ENCODE measurements at places on chromosomes 1 and 21.
A peak's percentile ranks its signal among the peaks of the same experiment; 100 is the strongest.

DNA sequence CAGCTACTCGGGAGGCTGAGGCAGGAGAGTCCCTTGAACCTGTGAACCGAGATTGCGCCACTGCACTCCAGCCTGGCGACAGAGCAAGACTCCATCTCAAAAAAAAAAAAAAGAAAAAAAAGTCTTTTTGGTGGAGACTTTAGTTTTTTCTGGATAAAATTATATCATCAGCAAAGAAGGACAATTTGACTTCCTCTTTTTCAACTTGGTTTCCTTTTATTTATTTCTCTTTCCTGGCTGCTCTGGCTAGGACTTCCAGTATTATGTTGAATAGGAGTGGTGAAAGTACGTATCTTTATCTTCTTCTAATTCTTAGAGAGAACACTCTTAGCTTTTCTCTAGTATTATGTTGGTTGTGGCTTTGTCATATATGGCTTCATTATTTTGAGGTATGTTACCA lies 130.8 kb downstream of the PCBP3 start:
- no peak for DNase-seq

DNA sequence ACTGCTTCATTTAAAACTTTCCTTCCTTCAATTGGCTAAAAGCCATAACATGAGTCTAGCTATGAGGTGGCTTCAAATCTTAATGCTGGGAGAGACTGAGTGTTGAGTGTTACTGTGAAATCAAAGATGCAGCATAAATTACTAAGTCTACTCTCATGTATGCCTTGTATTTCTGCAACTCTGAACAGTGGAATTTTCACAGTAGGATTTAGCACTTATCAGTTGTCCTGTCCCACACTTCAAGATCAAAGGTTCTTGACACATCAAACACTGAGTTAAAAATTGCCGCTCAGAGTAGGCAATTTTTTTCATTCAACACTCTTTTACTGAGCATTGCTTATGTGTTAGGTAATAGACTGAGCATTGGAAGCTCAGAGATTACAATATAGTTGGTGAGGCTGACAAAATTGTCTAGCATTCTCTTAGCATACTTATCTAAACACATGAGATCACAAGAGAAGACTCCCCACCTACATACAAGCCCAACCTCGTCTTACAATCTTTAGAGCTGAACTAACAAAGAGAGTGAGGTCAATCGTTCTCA lies 56.4 kb upstream of the ADORA3 start:
- DNase-seq = no peak

DNA sequence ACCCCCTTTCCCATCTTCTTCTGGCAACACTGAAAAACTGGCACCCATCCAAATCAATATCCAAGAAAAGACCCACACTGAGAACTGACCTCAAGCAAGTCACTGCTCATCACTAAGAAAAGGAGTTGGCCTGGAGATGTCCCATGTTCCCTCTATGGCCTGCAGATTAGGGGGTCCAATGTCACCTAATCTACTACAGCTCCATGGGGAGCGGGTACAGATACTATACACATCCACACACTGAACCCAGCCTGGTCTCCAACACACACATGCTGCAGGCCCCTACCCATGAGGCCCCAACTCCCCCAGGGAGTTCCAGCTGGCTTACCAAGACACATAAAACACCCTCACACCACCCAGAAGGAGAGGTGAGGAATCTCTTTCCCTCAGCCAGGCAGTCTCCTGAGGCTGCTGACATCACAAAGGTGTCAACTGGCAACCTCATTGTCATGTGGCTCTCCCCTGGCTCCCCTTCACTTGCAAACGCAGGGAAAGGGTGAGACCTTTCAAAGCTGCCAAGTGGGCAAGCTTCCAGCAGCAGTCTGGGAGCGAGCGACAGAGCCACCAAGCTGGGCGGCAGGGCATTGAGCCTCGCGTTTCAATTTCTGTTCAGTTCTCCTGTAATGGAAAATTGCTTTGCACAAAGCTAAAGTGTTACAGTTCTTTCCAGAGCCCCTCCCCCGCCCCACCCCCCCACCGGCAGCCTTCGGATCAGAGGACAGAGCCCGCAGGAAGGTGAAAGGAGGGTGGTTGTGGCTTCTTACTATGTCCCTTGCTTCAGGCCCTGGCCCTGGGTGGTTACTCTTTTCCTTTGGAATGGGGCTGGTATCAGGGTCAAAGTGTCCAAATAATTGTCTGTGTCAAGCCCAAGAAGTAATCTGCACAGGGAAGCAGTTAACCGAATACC lies at the start of gene LRRC52:
Gene LRRC52 (plus strand): TSS at position 469 of the 907 bp plus-strand sequence. CDS start 297 bp downstream, at position 766.
- DNase-seq = no peak

GRCh38 chr1:219812491-219813203 lies 115.7 kb downstream of the SLC30A10 start:
- no peak for DNase-seq

DNA sequence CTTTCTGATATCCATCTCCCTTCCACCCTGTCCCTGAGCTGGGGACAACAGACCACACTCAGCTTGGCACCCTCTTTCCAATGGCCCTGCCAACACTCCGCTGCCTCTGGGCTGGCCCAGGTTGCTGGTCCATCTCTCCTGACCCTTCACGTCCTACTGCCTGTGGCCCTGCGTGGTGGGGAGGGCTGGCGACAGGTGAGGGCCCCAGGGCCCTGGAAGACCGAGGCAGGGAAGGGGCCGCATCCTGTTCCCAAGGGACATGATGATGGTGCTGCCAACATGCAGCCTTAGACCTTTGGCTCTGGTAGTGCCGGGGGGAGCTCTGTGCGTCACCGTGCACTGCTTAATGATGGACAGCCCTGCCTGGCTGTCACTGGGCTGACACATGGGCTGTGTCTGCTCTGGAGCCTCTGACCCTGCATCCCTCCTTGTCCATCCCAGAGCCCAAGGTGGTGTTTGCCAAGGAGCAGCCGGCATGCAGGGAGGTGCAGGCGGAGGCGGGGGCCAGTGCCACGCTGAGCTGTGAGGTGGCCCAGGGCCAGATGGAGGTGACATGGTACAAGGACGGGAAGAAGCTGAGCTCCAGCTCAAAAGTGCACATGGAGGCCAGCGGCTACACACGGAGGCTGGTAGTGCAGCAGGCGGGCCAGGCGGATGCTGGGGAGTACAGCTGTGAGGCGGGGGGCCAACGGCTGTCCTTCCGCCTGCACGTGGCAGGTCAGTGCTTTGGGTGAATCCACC lies 65.2 kb downstream of the OBSCN start:
- no peak for DNase-seq

DNA sequence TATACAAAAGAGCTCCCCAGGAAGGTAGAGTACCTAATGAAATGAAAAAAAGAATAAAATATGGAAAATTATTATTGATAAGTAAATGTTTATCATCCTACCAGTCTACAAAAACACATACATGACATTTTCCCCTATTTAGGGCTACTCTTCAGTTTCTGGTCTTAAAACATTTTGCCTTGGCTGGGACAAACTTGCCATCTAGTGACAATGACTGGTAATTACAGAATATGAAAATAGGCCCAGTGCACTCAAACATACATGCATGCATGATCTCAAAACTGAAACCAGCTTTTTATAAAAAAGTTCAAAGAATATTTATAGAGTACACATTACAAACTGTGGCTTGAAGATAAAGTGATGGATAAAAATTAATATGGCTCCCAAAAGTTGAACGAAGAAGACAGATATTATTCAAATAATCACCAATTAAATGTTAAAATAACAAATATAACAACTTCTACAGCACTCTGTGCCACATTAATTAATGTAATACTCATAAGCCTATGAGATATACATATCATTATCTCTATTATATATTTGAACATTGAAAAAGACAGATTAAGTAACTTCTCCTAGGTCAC lies 10.5 kb upstream of the RNPC3 start:
- no peak for DNase-seq

GRCh38 chr1:40032240-40032891 lies 8.2 kb upstream of the CAP1 start:
- peak; percentile 11 for DNase-seq

DNA sequence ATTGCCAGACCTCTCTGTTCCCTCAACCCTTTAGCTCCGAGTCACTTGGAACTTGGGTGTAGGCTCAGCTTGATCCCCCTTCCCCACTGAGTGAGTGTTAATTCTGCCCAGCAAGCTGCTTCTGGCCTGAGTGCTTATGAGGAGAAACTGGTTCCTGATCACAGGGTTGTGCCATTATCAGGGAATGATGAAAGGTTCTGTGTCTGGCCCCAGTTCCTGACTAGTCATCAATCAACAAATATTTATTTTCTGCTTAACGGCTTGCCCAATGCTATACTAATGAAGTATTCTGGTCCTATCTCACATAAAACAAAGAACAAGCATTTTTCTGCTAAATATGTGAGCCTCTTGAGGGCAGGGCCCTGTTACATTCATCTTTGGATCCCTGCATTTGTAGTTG lies 20.8 kb downstream of the CC2D1B start:
- DNase-seq = no peak

- no peak for DNase-seq
Observed at GRCh38 chr1:59672851-59673572, 141.7 kb upstream of the HOOK1 start.

DNA sequence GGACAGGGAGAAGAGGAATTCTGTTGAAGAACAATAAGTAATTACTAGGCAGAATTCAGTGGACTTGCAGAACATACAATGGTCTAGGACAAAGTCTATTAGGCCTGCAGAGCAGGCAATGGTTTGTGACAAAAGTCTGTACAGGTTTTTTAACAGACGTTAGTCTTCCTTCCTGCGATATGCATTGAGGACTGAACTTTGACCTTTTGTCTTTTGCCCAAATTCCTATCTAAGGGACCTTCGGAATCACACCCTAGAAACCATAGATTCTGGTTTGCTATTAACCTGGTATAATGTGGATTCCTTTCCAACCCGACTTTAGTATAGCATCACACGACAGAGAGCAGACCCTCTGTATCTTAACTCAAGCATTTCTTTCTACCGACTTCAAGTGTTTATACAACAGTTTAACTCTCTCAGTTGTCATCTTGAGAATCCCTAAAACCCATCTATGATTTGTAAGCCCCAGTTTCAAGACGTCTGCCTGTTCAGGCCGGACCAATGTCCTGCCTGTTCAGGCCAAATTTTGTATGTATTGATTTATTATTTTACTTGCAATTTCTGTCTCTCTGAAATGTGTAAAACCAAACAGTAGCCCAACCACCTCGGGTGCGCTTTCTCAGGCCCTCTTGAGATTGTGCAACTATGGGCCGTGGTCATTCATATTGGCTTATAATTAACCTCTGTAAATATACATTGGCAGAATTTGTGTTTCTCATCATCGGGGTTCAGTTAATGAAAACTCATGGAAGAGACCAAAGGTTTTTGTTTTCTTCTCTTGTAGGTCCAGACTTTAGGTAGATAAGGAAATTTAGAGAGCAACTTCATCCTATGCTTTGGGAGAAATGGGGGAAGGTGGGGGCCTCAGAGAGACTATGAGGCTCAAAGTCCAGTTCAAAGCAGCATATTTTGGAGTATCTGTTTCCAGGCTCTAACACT lies 76.9 kb upstream of the TNFSF18 start:
- DNase-seq = no peak

GRCh38 chr1:44460107-44460882 lies 55.2 kb downstream of the RNF220 start:
- DNase-seq = no peak

Data from activated T-helper 1 cell treated with Interleukin-2 at 50 U/mL for 16 hours (primary cell).